ENCODE measurements at places on chromosomes 4 and X.

DNA sequence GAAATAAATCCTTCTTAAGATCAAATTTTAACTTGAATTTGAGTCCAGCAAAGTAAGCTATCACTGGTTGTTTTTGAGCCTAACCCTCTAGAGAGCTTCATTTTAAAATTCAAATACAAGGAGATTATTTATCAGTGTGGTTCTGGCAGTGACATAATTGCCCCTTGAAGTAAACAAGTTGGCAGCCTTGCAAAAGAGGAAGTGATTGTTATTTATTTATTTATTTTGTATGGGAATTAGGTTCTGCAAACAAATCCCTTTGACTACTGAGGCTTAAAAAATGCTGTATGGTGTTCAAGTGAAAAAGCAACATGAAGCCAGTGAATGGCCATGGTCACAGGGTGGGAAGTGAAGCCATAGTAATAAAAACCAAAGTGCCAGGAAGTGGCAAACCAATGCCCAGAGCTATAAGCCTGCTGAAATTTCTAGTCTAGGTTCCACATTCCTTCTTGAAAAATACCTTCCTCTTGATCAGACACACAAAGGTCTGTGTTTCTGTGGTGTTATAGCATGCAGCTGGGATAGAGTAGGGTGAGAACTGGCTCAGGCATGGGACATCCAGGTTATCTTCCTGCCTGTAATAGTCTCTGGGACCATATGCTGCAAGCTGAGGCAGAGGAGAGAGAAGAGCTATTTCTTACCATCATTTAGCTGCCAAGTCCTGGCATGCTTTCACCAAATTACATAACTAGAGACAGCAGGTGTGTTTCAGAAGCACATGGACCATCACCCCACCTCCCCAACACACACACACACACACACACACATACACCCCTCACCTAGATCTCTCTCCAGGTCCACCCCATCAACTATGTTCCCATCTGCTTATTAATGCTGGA is 47.1 kb upstream of the TSPAN7 start:
- H3K36me3 ChIP-seq, result no peaks in the 10 kb centered on the region
- no peaks in the 10 kb centered on the region for H3K27me3 ChIP-seq
- no peaks in the 10 kb centered on the region for H3K4me1 ChIP-seq

DNA sequence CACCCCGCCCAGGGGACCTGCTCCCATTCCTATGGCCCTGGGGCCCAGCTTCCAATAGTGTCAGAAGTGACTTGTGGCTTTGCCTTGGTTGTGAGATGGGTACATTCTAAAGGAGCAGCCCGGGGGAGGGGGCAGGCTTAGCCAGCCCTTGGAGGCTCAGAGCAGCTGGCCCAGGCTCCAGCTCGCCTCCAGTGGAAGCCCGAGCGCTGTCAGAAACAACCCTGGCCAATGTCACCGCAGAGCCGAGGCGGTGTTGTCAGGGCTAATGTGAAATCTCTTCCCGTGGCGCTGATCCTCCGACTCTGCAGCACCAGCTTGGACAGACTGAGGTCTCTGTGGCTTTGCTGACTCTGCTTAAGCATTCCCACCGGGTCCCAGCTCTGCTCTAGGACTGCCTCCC is 29.2 kb upstream of the ZNF81 start:
- no peaks in the 10 kb centered on the region for H3K36me3 ChIP-seq
- H3K27ac ChIP-seq, result no peak overlapping the region
- no peaks in the 10 kb centered on the region for H3K27me3 ChIP-seq

- no peaks in the 10 kb centered on the region for H3K36me3 ChIP-seq
- H3K4me3 ChIP-seq, result no peak overlapping the region
- no peak for DNase-seq
- no peak overlapping the region for H3K27ac ChIP-seq
- H3K4me1 ChIP-seq, result no peaks in the 10 kb centered on the region
These were observed 57.4 kb upstream of the SLC6A14 start for GRCh38 chrX:116378961-116379360.

DNA sequence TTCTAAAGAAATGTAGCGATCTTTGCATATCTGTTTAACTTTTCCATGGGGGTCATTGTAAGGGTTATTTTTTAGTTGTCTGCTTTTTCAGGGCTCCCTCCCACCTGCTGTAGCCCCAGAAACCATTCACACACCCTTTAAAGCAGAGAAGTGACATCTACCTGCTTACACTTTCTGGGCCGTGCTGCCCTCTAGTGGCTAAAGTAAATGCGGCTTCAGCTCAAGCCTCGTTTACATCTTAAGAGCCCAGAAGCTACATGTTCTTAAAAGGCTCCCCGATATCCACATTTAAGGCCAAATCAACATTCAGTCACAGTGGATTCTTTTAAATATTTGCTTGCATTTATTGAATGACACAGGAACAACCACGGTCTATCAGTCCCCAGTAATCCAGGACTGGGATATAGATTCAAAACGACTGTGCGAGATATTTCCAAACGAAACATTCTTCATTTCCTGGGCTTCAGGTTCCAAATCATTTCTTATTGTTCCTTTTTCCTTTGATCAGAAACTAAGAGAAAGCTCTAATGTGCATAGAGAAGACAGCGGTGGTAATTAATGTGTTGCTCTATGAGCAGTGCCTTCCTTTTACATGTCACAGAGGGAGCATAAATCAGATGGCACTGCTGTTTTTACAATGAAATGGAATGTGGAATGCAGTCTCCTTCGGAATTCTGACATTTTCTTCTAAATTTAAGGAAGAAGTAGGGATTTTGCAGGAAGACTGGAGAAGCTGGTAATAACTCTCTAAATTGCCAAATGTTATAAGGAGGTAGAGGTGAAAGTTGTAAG is 119.9 kb downstream of the RASGEF1B start:
- peaks cover 12% of the 10 kb centered on the region for H3K27me3 ChIP-seq
- H3K4me3 ChIP-seq, result no peak overlapping the region
- H3K4me1 ChIP-seq, result peaks cover 2% of the 10 kb centered on the region
- H3K36me3 ChIP-seq, result no peaks in the 10 kb centered on the region

DNA sequence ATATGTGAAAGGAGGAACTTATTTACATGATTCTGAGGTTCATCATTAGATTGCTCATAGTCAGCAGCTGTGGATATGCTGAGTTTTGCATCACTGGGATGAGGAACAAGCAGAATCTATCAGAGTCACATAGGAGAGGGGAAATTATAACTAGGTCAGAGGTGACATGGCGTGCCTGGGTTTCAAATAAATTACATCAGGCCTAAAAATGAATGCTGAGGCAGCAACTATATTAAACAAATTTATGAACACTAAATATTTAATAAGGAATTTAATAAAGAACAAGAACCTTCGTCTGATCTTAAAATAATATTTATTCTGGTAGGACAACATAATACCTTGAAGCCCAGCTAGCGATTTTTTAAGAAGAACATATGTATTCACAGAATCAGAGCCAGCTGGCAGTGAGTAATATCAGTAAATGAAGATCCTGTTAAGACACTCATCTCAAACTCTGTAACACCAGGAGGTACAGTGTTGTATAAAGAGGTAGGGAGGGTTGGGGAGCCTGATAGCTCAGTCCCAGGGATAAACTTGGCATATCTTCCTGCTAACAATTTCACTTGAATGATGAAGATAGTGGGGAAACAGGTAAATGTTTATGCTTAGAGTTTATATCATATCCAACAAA is 60.9 kb upstream of the HS3ST1 start:
- no peak overlapping the region for H3K4me3 ChIP-seq
- no peaks in the 10 kb centered on the region for H3K27me3 ChIP-seq
- H3K36me3 ChIP-seq, result no peaks in the 10 kb centered on the region
- H3K4me1 ChIP-seq, result peaks cover 20% of the 10 kb centered on the region

GRCh38 chr4:76188557-76188956 is 25.1 kb downstream of the SCARB2 start:
- H3K4me1 ChIP-seq, result no peaks in the 10 kb centered on the region
- DNase-seq, result no peak
- H3K27me3 ChIP-seq, result no peaks in the 10 kb centered on the region
- no peak overlapping the region for H3K4me3 ChIP-seq
- peaks cover 21% of the 10 kb centered on the region for H3K36me3 ChIP-seq
